ENCODE measurements at places on chromosomes 12 and 14. TPM values are rescaled to one million over a fixed set of nuclear protein-coding genes. Genes with fewer than 3 reads are reported as not detected.

DNA sequence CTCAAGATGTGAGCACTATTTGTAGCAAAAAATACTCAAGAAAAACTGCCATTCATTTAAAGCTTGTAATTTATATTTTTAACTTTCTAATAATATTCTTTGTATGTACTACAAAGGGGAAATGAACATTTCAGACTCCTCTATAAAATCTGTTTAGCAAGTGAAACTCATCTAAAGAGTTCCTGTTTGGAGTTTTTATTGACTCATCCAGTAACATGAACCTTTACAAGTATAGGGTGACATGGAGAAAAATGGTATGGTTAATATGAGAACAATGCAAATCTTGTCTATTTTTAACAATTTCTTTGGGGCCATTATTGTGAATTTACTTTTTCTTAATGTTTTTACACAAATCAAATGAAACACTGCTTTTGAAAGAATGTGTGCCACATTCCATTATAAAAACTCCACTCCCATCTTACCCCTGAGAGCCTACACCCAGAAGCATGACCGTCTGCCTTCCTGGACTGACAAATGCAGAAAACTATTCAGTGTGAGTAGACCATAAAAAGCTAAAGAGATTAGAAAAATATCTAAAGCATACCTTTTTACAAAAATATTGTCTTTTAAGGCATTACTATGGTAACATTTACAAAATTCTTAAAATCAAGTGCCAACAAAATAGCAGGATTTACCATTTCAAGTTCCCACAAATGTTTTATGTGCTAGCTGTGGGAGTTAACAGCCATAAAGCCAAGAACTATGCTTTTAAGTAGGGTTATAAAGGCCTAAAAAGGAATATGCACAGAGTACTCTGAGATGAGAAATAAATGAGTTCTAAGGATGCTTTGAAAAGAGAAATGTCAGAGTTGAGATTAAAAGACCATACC is 144.0 kb downstream of the ADAMTS20 start:
- H3K4me3 ChIP-seq = no peak overlapping the region
- H3K4me1 ChIP-seq = peaks cover 26% of the 10 kb centered on the region
- H3K27me3 ChIP-seq = no peaks in the 10 kb centered on the region
- no peaks in the 10 kb centered on the region for H3K36me3 ChIP-seq
- no peak for DNase-seq

NFATC4 gene
- 47.8 TPM for total RNA-seq

- H3K4me1 ChIP-seq = no peaks in the 10 kb centered on the region
- peaks cover 38% of the 10 kb centered on the region for H3K27me3 ChIP-seq
- DNase-seq = no peak
- H3K27ac ChIP-seq = no peak overlapping the region
These were observed 156.3 kb downstream of the RIMBP2 start for GRCh38 chr12:130559806-130560205.

CYP46A1 gene
- 3.0 TPM for total RNA-seq

GRCh38 chr14:24317141-24317928 is 6.0 kb downstream of the LTB4R start:
- H3K36me3 ChIP-seq = no peaks in the 10 kb centered on the region
- no peak for DNase-seq
- peaks cover 3% of the 10 kb centered on the region for H3K4me1 ChIP-seq
- no peak overlapping the region for H3K27ac ChIP-seq
- peaks cover 37% of the 10 kb centered on the region for H3K27me3 ChIP-seq

DNA sequence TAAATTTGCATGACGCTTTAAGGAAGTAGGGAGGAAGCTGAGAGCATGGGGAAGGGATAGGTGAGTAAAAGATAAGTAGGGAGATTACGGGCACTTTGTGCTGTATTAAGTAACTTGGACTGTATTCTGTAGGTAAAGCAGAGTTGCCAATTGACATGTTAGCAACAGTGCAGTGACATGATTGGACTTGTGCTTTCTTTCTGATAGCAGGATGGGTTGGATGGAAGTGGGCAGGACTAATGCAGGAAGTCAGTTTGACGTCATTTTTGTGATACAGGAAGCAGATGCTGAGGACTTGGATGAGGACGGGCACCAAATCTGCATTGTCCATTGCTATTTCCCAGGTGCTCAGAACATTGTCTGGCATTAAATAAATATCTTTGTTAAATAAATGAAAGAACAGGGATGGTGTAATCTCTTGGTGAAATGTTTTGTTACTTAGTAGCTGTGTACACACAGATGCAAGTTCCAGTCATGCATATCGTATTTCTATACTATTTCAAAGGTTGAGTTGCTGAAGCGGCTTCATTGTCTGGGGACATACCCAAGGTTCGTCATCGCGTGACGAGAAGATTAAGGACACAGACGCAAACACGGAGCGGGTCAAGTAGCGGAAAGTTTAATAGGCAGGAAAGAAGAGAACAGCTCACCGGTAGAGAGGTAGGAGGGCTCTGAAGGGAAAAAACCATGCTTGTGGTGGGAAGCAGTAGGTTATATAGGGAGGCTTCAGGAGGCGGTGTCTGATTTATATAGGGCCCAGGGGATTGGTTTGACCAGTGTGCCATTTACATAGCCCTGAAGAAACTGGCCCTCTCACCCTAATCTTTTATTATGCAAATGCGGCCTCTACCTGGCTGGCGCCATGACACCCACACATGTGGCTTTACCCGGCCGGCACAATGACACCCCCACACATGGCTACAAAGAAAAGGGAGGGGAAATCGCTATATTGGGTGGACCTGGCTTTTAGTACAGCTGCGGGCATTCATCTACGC is 30.7 kb downstream of the GUCY2C start:
- no peak for DNase-seq
- H3K27ac ChIP-seq = no peak overlapping the region
- H3K27me3 ChIP-seq = no peaks in the 10 kb centered on the region
- no peak overlapping the region for H3K4me3 ChIP-seq

GRCh38 chr12:15214851-15215601 is 6.2 kb downstream of the RERG start:
- no peak overlapping the region for H3K4me3 ChIP-seq
- no peaks in the 10 kb centered on the region for H3K36me3 ChIP-seq
- no peaks in the 10 kb centered on the region for H3K27me3 ChIP-seq

GRCh38 chr14:57299511-57299910 is 30.7 kb downstream of the AP5M1 start:
- DNase-seq = no peak
- H3K27ac ChIP-seq = no peak overlapping the region
- H3K4me3 ChIP-seq = no peak overlapping the region
- peaks cover 4% of the 10 kb centered on the region for H3K4me1 ChIP-seq
- H3K36me3 ChIP-seq = no peaks in the 10 kb centered on the region
- H3K27me3 ChIP-seq = no peaks in the 10 kb centered on the region

DNA sequence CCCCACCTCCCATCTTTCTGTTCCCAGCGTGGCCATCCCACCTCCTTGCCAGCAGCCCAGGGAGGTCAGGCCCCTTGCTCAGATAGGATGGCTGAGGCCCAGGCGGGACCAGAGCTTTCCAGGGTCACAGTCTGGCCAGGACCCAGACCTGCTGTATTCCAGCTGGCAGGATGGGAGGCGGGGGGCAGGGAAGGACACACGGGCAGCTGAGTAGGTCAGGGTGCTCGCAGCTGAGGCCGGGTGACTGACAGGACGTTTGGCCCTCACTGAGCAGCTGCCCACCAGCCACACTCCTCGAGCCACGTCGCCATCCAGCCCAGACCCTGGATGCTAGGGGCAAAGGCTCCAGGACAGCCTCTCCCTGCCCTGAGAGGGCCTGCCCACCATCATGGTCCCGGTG is 4.0 kb downstream of the NUDT14 start:
- H3K4me3 ChIP-seq = no peak overlapping the region
- H3K36me3 ChIP-seq = no peaks in the 10 kb centered on the region
- H3K27ac ChIP-seq = no peak overlapping the region

GRCh38 chr12:47991106-47992061 is 12.9 kb downstream of the COL2A1 start:
- no peak for DNase-seq
- H3K4me1 ChIP-seq = peaks cover 34% of the 10 kb centered on the region
- H3K36me3 ChIP-seq = peaks cover 22% of the 10 kb centered on the region
- H3K27ac ChIP-seq = no peak overlapping the region
- H3K4me3 ChIP-seq = no peak overlapping the region
- no peaks in the 10 kb centered on the region for H3K27me3 ChIP-seq

GNB3 gene
- 21.2 TPM for total RNA-seq

- H3K27me3 ChIP-seq = peaks cover 99% of the 10 kb centered on the region
- peaks cover 4% of the 10 kb centered on the region for H3K4me1 ChIP-seq
- no peak for DNase-seq
- no peak overlapping the region for H3K27ac ChIP-seq
- H3K4me3 ChIP-seq = no peak overlapping the region
These were observed 4.9 kb upstream of the OTX2 start for GRCh38 chr14:56814969-56815700.

All from neural crest cell (in vitro differentiated cells).